NCI-H187 (cell line): ENCODE measurements at places on chromosomes 5 and 9.

GRCh38 chr9:8564960-8565359 is 765.4 kb upstream of the DMAC1 start:
- DNase-seq = no peak

GRCh38 chr5:76679231-76679630 is 36.7 kb upstream of the F2R start:
- DNase-seq = no peak

- no peak for DNase-seq
Measured at GRCh38 chr9:105871540-105871939, 177.2 kb downstream of the TMEM38B start.

- no peak for DNase-seq
Measured at GRCh38 chr5:160930406-160930805, 78.4 kb upstream of the ATP10B start.

- DNase-seq = no peak
Measured at GRCh38 chr5:31630931-31631330, 8.0 kb upstream of the PDZD2 start.

- no peak for DNase-seq
Measured at GRCh38 chr5:6399980-6400910, 21.9 kb upstream of the MED10 start.

DNA sequence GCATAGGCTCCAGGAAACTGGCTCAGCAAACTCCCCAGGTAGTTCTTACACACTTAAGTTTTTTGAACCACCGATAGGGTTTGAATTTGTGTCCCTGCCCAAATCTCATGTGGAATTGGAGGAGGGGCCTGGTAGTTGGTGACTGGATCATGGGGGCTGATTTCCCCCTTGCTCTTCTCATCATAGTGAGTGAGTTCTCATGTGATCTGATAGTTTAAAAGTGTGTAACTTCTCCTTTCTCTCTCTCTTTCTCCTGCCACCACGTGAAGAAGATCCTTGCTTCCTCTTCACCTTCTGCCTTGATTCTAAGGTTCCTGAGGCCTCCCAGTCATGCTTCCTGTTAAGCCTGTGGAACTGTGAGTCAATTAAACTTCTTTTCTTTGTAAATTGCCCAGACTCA is 22.4 kb upstream of the HACD4 start:
- no peak for DNase-seq

- DNase-seq = no peak
Measured at GRCh38 chr5:5135957-5136676, 4.0 kb upstream of the ADAMTS16 start.

DNA sequence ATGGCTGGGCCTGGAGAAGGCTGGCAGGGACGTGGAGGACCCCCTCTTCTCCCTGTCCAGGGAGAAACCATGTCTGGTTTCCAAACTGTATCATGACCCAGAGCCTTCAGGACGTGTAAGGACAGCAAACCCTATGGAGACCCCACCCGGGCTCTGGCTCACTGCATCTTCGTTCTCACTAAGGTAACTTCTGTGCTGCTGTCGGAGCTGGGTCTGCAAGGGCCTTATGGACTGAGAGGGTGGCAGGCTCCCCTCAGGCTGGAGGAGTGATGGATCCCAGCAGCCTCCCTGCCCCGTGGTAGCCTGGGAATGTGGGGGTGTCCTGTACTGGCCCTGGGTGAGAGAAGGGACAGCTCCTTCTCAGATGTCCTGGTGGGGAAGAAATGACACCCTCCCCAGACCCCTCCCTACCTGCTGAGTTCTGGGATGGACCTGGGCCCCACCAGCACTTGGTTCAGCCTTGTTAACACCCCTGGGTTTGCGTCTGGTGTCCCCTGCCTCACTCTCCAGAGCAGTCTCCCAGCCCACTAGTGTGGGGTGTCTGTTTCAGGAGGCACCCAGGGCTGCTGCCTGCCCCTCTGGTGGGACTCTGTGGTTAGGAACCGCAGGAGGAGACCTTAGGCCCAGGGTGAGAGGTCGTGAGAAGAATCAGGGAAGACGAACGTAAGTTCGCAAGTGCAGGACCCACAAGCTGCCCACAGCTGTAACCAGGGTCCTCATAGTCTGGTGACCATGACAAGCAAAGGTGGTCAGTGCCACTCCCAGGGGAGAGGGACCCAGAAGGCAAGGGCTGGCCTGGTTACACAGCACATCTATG is 6.6 kb downstream of the SPATA31E1 start:
- no peak for DNase-seq

- DNase-seq = no peak
Measured at GRCh38 chr5:83764101-83764500, 43.4 kb upstream of the HAPLN1 start.

GRCh38 chr5:3599226-3600105 is 3.8 kb downstream of the IRX1 start:
- DNase-seq = no peak

DNA sequence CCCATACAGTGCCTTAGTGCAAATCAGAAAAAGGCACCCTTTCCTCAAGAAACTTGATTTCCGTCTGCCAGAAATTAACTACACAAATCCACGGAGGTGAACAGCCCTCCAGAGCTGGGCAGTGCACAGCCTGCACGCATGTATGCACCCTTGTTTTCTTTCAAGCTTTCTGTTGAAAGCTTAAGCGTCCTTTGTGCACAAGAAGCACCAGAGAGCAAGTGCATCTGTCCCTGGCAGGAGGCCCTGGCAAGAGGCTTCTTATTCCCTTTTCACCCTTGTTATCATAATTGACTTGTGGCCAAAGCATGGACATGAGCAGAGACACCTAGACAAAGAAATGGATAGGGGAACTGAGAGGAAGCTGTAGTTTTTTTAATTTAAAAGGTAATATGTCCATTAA is 47.4 kb upstream of the ATG10 start:
- no peak for DNase-seq

DNA sequence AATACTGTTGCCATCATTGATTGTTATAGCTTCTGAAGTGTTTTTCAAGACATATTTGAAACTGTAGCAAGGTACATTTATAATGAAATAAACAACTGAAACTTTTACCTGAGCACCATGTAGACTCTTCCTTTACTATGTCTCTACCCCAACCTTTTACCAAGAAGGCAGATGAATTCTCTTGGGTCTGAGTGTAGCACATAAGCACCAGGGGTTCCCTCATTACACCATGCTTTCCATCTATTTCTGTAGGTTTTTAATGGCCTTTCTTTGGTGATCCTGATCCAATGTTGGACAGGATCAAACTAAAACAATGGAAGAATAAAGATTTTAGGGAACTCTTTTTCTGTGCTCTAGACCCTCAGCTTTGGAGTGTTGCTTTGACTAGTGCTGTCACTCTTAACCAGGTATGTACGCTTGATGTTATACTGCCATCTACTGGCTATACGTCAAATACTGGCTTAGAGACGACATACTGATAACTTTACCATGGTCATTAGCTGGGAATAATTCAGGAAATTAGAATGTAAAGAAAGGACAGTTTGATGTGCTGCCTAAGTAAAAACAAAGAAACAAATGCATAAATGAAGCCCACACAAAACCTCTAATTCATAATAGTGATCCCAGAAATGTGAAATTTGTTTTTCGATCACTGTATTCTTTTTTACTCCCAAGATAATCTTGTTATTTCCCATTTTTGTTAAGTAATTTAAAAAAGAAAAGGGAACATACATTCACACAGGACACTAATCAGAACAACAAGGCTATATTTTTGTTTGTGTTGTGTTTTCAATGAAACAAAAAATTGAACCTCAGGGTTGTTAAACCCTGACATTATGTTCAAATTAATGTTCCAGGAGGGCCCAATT is 30.7 kb downstream of the IFNW1 start:
- DNase-seq = peak; percentile 31

GRCh38 chr9:34746526-34746925 is 36.6 kb upstream of the CCL21 start:
- DNase-seq = no peak

- no peak for DNase-seq
Measured at GRCh38 chr5:67989456-67989855, 226.1 kb upstream of the PIK3R1 start.

GRCh38 chr9:84121991-84122523 is 141.5 kb downstream of the RMI1 start:
- no peak for DNase-seq

DNA sequence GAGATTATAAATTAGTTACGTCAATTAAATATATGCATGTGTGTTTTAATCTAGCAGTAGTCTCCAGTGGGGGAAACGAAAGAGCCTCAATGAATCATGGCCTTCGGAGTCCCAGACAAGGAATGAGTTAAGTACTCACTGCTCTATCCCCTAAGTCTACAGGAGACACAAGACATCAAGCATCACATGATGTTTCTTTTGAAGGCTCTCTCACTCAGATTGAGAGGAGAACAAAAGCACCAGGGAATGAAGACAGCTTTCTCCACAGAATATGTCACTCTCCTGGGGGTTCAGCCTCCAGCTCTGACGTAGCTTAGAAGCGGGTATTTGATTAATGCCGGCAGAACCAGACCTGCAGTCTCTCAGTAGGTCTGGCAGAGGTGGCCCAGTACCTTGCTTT is 381.4 kb downstream of the ACTL7B start:
- no peak for DNase-seq

DNA sequence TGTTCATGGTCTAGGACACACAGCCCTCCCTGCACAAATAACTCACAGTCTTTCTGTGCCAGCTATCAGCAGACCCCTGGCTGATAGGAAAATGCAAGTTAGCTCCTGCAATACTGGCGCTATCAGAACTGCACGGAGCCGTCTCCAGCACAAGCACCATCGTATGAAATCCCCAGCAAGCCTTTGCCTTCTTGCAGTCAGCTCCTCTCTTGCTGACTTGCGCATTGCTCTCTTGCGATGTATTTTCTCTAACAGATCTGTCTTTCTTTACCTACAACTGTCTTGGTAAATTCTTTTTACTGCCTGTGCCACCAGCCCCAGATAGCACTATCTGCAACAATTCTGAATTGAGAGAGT is 25.1 kb upstream of the UGCG start:
- DNase-seq = no peak

- DNase-seq = no peak
Measured at GRCh38 chr9:4592295-4592694, 69.8 kb upstream of the PLPP6 start.

DNA sequence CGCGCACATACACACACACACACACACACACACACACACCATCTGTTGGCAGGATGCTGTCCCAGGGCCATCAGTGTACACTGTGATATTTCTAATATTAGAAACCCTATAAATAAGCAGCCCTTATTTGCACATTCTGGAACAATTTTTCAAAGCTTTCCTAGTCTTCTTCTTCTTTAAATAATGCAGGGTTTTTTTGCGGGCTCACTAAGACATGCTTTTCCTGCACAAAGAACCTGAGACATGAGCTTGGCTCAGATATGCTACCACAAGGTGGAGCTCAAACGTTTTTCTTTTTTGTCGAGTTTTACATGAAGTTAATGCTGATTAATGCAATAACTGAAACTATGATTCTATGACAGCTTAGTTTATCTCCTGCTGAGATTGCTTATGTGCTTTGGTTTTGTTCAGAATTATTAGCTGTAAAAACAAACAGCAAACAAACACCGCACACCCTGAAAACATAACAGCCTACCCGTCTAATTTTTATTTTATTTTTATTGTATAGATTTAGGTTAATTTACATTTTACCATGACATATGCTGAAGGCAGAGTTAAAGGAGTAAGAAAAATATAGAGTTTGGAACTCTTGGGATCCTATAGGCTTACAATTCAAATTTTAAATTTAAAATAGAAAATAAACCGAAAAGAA is 95.8 kb downstream of the ALDH1A1 start:
- DNase-seq = no peak

DNA sequence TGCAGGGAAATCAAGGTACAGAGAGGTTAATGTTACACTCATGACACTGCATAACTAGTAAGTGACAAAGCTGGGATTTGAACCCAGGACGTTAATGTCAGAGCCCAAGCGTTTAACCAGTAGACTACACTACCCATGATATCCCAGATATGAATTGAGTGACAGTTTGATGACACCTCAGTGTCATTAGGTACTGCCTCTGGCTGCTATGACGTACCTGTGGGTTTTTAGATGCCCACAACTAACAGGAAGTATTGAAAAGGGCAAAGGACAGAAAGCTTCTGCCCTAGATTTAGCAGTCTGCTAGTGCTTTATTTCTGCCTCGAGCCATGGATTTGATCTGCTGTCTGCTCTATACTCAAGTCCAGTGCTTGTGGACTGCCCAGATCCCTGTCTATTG is 56.2 kb downstream of the GLRA1 start:
- DNase-seq = no peak

DNA sequence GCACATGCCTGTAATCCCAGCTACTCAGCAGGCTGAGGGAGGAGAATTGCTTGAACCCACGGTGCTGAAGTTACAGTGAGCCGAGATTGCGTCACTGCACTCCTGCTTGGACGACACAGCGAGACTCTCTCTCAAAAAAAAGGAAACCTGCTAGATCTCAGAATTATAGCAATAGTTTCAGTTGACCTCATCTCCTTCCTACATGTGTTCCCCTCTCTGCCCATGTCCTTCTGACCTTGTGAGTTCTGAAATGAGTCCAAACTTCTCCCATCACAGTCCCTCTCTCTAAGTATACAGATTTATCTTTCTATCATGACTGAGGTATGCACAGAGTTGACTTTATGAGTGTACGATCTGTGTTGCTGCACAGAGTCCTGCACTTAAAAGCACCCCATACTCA is 44.6 kb upstream of the SHOC1 start:
- DNase-seq = no peak

DNA sequence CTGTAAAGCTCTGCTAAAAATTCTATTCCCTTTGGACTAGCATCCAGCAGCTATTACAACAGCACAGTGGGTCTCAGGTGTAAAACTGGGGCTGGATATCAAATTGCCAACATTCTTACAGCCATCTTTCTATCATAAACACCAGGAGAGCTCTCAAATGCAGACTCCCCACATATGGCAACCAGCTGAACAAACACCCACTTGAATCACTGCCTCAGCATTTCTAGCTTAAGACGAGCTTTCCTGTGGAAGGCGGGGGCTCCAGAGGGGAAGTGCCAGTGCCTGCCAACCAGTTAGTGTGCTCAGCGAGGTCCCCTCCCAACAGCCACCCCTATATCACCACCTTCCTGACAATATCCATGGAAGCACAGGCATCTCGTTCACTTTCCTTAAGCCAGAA is 62.2 kb downstream of the IPPK start:
- peak; percentile 52 for DNase-seq

DNA sequence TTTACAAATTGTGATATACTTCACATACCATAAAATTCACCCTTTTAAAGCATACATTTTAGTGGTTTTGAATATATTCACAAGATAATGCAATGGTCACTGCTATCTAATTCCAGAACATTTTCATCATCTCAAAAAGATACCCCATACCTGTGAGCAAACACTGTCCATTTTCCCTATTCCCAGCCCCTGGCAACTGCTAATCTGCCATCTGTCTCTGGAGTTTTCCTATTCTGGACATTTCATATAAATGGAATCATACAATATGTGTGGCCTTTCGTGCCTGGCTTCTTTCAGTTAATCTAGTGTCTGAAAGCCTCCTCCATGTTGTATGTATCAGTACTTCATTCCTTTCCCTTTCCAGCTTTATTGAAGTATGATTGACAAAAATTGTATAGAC is 14.7 kb downstream of the SNX30 start:
- no peak for DNase-seq

GRCh38 chr5:173320259-173320658 is 8.0 kb downstream of the STC2 start:
- no peak for DNase-seq
